Sciatic nerve (tissue), 2 donors: ENCODE measurements at places on chromosomes 12 and 14. TPM values are rescaled to one million over a fixed set of nuclear protein-coding genes. Genes with fewer than 3 reads are reported as not detected.
A peak's percentile ranks its signal among the peaks of the same experiment; 100 is the strongest.

GRCh38 chr14:96119947-96120346 is 80.8 kb downstream of the C14orf132 start:
- DNase-seq: no peak

- DNase-seq: no peak
Measured at GRCh38 chr12:46409974-46410373, 37.4 kb upstream of the SLC38A2 start.

DNA sequence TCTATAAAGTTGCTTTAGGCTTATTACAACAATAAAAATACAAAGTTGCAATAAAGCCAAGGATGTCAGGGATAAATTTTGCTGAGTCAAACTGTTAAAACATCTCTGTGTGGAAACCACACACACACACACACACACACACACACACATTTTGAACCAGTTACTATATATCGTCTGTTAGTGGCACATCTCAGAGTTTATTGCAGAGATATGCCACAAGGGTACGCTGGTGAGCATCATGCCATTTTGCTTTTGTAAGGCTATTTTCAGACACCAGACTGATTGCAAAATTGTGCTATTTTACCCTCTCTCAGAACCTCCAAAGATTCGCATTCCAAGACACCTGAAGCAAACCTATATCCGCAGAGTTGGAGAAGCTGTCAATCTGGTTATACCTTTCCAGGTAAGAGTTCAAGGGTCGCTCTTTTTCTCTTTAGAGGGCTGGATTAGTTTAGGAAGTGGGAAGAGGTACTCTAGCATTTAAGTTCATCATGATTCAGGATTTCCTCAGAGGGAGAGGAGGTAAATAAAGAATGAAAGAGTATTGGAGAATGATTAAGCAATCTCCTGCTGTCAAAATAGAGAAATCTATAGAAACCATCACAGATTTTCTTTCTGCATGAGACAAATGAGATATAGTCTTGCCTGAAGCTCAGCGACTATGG is 27.3 kb upstream of the CHPT1 start:
- peak; percentile 61 for DNase-seq

GRCh38 chr14:105144666-105145380 is 23.8 kb downstream of the JAG2 start:
- DNase-seq: no peak

AGAP2 gene
- 4.0 TPM for total RNA-seq

GRCh38 chr14:68528040-68528687 is 264.7 kb downstream of the ZFP36L1 start:
- DNase-seq: no peak

DNA sequence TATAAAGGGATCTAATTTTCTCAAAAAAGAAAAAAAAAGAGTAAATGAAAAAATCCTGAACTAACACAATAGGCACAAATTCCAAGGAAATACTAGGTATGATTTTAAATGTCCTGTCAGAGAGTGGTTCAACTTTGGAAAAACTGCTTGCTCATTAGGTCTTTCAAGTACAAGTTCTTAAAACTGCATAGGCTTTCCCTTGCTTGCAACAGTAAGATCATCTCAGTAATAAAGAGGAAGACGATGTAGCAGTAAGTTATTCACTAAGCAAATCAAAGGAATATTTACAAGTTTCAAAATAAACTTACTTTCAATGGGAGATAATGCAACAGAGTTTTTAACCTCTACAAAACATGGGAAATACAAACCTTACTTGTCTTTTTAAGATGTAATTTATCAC is 21.6 kb downstream of the CORO1C start:
- no peak for DNase-seq

HELB gene
- 8.7 TPM for total RNA-seq

DNA sequence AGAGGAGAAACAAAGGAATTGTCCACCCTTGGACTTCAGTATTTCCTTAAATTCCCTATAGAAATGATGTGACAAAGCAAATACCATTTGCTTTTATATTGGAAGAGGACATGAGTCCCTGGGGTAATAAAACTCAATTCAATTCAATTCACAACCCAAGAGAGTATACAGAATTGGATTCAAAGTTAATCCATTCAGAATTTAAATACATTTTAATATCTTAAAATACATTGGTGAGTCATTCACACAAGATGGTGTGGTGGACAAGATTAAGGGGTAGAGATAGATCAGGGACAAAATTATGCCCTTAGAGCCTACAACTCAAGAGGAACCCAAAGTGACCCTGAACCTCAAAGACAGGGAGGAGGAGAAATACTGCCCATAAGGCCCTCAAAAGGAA is 495.0 kb upstream of the TMPO start:
- no peak for DNase-seq

DNA sequence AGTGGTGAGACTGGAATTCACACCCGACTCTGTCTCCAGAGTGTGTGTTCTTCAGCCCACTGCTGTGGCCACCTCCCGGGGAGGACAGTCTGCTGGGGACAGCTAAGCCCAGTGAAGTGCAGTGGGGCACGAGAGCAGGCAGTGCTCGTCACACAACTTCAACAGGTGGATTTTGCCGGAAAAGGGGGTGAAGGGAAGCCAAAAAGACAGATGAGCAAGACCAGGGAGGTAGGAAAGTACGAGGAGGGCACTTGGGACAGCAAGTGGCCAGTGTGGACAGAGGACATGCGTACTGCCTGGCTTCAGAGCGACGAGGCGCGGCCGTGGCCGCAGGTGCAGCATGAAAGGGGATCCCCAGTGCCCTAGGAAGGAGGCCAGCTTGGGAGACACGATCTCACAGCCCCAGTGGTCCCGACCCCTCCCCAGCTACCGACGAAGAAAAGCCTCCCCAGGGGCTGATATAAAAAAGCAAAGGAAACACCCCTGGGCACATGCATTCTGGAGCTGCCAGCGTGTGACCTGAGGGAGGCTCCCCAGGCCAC is 96.1 kb downstream of the FBXL14 start:
- DNase-seq: no peak

- DNase-seq: no peak
Measured at GRCh38 chr14:104184506-104184905, 46.1 kb downstream of the KIF26A start.

DNA sequence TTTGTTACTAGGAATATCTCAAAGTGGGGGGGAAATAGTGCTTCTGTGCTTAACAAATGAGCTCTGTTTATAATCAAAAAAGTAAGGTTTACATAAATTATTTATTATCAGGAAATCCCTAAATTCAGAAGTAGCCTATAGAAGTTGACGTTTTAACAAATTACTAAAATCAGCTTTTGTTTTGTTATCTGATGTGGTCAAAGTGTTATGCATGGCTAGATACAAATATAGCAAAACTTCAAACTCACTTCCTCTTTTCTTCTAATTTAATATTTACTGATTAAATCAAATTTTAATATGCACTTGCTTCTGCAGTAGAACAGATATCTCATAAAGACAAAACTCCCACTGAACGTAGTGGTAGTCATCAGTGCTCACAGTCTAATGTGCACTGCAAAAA is 47.5 kb downstream of the GARIN6 start:
- DNase-seq: no peak

- DNase-seq: no peak
Measured at GRCh38 chr14:23353433-23353780, 720 bp upstream of the SLC22A17 start.

SYCP3 gene
- total RNA-seq: not detected

DNA sequence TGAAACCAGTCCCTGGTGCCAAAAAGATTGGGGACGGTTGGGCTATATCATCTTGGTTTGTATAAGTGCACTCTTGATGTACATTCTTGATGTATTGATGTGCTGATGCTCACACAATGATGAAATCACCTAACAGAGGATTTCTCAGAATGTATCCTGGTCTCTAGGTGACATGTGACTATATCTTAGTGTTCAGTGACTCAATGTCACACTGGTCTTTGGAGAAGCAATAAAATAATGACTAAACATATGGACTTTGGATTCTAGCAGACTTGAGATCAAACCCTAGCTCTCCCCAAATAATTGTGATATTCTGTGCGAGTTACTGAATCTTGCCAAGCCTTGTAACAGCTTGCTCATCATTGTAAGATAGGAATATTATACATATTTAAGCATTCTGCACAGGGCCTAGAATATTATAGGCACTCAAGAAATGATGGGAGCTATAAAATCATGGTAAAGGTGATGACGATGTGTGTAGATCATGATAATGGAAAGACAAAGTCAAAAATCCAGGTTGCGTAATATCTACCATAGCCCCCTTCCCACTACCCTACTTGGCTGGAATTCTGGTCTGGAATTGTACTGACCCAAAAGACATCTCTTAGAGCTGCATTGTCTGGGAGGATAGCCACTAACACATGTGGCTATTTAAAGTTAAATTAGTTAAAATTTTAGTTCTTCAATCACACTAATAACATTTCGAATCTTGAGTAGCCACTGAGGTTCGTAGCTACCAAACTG is 117.6 kb upstream of the PWP1 start:
- DNase-seq: no peak

DNA sequence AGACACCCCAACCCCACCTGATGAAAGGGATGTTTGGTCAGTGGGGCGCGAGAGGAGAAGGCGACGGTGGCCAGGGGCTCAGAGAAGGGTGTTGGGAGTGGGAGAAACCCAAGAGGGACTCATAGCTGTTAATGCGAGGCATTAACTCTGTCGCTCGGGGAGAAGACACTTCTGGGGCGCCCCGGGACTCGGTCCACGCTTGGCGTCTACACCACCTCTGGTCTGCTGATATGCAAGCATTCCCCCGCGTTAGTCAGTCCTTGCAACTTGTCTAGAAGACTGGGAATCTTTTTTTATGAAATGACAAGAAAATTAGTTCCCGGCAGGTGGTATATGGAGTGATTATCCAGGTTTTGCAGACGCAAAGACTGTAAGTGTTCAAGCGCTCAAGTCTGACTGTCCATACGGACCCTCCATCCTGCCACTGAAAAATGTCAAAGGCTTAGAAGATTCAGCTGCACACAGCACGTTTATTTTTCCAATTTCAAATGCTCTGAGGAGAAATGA is 360 bp upstream of the SLC35F4 start:
- no peak for DNase-seq

RASSF9 gene
- total RNA-seq: 8.5 TPM

SMAGP gene
- 6.2 TPM for total RNA-seq

PPP4R4 gene
- total RNA-seq: 1.0 TPM

DNA sequence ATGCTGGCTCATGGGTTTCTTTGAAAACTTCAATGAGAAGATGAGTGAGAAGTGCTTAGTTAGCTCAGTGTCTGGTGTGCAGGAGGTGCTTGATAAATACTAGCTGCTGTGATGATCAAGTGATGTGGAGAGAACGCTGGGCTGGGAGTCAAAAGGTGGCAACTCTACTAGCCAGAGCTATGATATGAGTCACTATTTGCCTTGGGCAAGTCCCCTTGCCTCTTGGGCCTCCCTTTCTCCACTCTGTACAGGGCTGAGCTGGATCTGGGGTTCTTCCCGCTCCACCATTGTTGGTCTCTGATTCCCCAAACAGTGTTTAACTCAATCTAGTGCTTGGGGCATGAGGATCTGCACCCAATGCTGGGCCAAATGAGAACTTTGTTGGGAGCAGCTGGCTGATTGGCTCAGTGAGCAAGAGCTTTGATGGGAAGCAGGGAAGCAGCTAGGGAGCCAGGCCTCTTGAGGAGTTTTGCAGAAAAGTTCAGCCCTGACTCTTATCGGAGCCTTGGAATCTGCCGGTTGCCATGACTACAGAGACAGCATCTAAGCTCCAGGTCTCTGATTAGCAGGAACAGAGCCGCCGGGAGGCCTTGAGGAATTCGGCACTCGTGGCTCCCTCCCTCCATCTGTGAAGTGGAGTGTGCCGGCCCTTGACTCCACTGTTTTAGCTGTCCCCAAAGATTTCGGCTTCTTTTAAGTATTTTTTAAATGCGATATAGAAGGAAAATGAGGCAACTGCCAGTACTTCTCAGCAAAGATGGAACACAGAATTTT is 82.1 kb upstream of the HSPB8 start:
- DNase-seq: no peak

DNA sequence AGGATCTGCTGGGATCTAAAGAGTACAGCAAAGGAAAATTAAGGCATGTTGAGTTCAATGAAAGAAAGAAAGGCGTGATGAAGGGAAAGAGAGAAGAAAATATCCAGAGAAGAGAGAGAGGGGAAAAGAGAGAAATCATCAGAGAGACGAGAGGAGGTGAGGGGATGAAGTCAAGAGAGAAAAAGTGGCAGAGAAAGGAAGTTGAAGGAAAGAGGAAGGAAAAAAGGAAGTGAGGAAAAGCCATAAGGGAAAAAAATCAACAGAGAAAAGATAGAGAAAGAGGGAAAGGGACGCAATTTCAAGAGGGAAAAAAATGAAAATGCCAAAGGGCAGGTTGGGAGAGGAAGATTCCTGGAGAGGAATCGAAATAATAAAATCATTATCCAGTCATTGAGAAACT is 40.4 kb downstream of the LLPH start:
- DNase-seq: no peak

GLIPR1L1 gene
- not detected for total RNA-seq

DNA sequence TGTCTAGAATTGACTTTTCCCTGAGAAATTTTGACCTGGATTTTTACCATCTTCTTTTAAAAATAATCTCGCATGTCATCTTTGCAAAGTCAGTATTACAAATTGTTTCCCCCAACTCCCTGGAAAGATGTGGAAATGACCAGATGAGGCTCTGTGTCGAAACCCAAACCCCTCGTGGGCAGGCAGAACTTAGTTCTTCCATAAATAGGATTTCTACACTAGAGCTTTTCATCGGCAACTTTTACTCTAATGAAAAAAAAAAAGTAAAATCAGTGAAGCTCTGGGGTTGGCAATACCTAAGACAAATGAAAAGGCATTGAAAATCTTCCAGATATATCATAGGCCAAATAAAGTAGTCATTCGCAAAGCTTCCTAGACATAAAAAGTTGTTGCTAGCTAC is 17.0 kb downstream of the SSPN start:
- DNase-seq: no peak

ORMDL2 gene
- 25.2 TPM for total RNA-seq

DNA sequence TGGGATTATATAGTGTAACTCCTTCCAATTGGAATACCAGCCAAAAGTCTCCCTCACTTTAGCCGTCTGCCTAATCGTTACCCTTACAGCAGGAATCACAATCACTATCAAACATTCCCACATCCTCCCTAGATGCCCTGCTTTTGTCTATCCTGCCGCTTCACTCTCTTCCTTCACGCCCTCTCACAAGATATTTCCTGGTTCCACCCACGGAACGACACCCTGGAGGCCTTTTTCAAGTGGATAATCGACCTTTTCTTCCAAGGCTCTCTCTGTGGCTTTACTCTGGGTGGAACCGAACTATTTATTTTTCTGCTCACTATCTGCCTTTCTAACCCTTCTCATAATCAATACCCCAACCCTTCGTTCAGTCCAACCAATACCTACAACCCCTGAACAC is 58.9 kb downstream of the MOK start:
- no peak for DNase-seq

MSRB3 gene
- 64.2 TPM for total RNA-seq

EID3 gene
- total RNA-seq: 8.5 TPM

- DNase-seq: no peak
Measured at GRCh38 chr12:84994426-84994825, 41.7 kb downstream of the TSPAN19 start.

DNA sequence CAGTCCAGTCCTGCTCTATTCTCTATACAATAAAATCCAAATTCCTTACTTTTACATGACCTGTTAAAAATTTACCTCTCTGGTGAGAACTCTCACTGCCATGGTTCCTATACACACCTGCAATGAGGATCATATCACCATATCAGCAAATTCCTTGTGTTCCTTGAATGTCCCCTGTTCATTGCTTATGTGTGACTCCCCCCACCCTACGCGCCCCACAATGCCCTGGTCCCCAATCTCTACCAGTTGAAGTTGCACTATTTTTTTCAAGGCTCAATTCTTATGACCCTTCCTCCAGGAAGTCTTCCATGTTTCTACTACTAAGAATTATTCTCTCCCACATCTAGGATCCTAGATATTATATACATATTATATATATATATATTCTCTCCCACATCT is 82.2 kb upstream of the NEDD1 start:
- no peak for DNase-seq
